GOT3 (cell line): ENCODE measurements at places on chromosomes 6 and 20.

GRCh38 chr20:1490643-1491195, 501 bp downstream of the SIRPB2 start:
- DNase-seq, result no peak

- DNase-seq, result no peak
These were observed 529.8 kb downstream of the MAFB start for GRCh38 chr20:40159276-40159675.

DNA sequence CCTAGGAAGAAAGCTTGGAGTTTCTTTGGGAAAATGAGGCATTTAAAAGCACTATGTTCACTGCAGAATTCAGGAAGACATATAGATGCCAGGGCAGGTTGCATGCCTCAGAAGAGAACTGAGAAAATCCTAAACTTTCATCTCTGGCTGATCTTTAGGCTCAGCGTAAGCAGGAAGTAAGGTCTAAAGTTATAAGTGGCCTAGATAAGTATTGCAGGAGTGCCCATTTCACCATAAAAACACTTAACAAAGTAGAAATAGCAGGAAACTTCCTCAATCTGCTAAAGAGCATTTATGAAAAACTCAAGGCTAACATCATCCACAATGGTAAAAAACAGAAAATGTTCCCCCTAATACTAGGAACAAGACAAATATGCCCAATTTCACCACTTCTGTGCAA, 320.3 kb downstream of the BMP2 start:
- no peak for DNase-seq

DNA sequence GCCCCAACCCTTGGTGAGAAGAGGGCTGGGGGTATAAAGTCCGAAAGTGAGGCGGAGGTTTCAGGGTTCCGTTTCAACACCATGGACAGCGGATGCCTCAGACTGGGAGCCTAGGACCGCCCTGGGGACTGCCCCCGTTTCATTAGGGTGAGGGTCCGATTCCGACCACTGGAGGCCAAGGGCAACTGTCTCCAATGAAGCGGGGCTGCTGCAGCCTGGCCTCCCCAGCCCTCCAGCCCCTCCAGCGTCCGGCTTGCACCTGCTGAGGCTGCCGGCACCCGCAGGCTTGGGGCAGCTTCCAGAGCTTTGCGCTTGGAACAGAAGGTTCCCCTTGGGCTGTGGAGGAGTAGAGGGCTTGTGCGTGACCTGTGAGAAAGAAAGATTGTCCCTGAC, 39.9 kb downstream of the YTHDF1 start:
- DNase-seq, result no peak

DNA sequence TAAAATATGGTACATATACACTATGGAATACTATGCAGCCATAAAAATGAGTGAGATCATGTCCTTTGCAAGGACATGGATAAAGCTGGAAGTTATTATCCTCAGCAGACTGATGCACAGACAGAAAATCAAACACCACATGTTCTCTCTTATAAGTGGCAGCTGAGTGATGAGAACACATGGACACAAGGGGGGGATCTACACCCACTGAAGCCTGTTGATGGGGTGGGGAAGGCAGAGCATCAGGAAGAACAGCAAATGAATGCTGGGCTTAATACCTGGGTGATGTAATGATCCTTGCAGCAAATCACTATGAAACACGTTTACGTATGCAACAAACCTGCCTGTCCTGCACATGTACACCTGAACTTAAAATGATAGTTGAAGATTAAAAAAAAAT, 71.3 kb downstream of the MANEA start:
- no peak for DNase-seq

GRCh38 chr6:156563714-156564113, 213.5 kb upstream of the ARID1B start:
- DNase-seq, result no peak

GRCh38 chr20:51513545-51513944, 29.0 kb downstream of the NFATC2 start:
- DNase-seq, result no peak

DNA sequence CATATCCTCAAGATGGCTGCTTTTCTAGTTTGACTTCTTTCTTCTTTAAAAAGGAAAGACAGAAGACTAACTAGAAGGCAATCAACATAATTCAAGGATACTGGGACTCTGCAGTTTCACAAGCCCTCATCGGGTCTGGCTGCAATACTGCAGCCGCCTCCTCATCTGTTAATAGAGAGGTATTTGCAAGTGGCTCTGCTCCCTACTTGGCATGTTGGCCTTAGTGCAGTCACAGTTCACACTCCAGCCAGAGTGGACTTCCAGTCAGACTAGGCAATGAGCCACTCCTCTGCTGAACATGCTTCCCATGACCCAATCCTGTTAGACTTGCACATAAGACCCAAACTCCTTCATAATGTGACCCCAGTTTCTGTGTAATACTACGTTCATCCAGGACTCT, 141.9 kb upstream of the ENPP5 start:
- no peak for DNase-seq

GRCh38 chr6:82216549-82216948, 31.0 kb downstream of the IBTK start:
- DNase-seq, result no peak

GRCh38 chr6:46921059-46921458, 679 bp downstream of the ADGRF5 start:
- DNase-seq, result no peak

DNA sequence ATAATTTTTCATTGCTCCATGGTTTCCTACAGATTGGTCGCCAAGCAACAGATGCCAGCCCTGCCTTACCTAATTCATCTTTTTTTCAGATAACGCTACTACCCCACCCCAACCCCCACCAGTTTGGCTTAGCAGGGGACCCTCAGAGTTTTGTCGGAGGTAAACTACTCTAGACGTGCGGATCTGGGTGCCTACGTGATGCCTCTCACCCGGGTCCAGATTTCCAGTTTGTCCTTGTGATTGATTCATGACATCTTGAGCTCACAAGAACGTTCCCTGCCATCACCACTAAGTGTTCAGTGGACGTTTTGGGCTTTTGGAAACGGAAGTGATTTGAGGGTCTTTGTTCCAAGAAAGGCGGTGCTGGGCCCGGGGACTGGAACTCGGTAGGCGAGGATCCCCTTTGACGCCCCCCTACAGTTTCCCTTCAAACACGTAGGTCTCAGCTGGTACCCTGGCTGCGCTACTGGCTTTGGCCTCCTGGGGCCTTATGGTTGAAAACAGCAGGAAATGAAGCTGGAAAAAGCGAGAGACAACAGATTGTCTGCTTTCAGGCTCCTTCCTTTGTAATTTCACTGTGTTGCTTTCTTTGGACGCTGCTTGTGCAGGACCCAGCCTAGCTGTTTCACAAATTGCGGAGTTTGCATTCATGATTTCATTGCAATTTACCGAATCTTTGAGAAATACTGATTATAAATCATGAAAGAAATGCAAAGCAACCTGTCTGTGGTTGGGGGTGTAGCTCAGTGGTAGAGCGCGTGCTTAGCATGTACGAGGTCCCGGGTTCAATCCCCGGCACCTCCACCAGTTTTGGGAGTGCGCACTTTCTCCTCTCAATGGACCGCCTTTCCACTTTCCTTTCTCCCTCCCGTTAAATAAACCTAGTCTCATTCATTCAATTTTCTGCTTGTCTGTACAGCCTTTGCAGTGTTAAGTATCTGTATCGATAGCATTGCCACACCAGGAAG, 81.0 kb downstream of the GPX5 start:
- no peak for DNase-seq

DNA sequence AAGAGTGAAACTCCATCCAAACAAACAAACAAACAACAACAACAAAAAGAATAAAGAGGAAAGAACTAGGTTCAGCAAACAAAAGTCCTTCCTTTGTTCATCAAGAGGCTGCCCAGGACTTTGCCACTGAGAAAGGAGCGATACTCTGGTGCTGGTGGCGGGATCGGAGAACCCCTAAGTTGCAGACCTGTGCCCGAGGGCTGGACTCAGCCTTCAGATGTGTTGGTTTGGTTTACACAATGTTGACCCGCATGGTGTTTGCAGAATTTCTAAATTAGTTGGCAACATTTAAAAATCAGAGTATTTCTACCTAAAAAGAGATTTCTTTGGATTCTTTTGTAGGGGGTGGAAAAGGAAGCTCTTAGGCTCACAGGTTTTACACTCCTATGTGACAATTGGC, 42.5 kb downstream of the TRAM2 start:
- DNase-seq, result no peak

GRCh38 chr6:164216368-164216767, 801.9 kb downstream of the QKI start:
- no peak for DNase-seq

- DNase-seq, result no peak
These were observed 603.7 kb downstream of the TENT5A start for GRCh38 chr6:81148751-81149150.

GRCh38 chr6:44003345-44004061, 123.7 kb downstream of the MRPL14 start:
- no peak for DNase-seq

GRCh38 chr6:117908246-117909068, 1.4 kb downstream of the SLC35F1 start:
- DNase-seq, result no peak

- DNase-seq, result no peak
These were observed 32.2 kb downstream of the RREB1 start for GRCh38 chr6:7139835-7140470.

DNA sequence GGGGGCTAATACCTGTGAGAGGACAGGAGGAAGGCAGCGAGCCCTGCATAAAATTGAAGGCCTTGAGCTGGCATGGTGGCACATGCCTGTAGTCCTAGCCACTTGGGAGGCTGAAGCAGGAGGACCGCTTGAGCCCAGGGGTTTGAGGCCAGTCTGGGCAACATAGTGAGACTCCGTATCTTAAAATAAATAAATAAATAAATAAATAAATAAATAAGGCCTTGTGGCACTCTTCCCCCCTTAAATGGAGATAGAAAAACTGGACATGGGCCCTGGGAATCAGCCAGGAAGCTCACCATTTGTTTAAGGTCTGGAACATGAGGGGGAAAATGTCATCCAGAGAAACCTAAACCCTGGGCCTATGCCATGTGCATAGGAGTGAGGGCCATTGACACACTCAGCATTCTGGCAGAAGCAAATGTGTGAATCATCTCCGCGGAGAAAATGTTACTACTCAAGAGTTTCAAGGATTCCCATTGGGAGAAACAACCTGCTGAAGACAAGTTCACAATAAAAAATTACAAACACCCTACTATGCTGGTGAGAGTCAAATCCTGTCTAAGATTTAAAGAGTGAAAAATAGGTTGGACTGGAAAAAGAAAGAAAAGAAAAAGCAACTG, 51.9 kb upstream of the UBR2 start:
- no peak for DNase-seq

DNA sequence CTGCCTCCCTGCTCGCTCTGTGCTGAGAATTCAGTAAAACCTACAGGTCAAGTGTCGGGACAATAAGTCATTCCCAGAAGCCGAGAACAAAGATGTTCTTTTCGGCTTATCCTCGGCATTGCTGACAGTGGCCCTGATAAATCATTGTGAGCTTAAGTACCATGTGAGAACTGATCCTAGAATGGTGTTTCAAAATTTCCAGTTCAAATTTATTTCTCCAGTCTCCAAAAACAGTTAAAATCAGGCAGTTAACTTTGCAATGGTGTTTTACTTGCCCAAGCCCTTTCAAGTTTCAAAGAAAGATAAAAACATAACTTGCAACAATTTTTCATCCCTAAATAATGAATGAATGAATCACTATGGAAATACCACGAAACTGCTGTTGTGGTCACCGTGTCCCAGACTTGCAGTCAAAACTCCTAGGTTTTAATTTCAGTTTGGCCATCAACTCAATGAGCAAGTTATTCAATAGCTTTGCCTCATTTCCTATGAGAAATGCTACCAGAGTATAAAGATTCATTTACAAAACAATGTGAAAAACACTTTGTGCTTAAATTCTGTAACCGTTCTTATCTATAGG, 4.3 kb downstream of the ATP5F1E start:
- no peak for DNase-seq

DNA sequence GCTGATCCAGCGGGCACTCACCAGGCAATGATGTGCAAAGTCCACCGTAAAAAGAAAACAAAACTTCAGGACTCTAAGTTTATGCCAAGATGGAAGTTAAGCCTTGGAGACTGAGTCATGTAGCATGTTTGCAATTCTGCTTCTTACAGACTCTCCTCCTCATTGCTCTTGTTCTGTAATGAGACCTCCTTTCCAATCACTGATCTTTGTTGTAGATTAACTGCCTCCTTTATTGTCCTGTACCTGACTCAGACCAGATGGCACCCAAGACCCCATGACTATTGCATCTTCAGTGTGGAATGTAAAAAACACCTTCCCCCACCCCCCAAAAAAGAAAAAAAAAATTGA, 11.2 kb downstream of the NEU1 start:
- DNase-seq, result no peak

DNA sequence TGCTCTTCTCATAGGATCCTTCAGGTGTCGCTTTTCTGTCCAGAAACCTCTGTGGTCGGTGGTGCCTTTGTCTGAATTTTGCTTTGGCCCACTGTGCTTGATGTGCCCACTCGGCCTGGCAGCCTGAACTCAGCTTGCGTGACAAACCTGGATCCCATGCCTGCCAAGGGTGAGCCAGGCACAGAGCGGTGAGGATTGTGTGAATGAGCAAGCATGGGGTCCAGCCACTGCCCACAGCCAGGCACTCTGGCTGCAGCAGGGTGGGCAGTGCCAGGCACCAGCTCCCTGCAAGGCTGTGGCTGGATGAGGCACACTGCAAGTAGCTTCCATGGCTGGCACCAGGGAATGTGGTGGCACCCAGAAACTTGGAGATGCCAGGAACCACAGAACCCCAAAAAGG, 110.3 kb downstream of the THEMIS start:
- DNase-seq, result no peak

- no peak for DNase-seq
These were observed 15.8 kb upstream of the PLCB1 start for GRCh38 chr20:8116067-8116811.

- no peak for DNase-seq
These were observed 35.9 kb downstream of the PLG start for GRCh38 chr6:160737934-160738333.

- DNase-seq, result no peak
These were observed 14.8 kb downstream of the FAXC start for GRCh38 chr6:99334526-99335127.

DNA sequence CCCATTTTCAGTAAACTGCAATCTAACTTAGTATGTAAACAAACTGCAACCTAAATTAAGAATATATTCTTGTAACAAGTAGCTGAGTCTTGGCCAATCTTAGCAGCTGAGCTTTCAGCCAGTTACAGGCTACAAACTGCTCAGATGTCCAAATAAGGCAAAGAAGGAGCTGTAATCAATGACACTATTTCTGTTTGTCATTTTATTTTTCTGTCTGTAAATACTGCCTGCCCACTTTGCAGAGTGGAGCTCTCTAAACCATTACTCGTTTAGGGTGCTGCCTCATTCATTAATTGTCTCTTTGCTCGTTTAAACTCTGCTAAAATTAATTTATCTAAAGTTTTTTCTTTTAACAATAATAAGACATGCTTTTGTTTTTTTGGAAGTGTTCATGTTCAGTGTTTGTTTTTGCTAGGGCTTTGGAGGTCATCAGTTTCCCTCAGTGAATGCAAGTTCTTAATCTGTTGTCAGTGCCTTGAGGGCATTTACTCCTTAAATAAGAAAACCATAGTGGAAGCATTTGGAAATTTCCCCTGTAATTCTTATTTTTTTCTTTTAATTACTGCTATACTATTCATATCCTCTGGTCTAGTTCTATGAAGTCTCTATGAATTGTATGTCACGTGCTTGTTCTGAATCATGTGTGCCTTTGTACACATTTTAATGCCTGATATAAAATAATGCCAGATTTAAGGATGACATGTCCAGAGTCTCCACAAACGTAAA, 3.6 kb upstream of the PRL start:
- DNase-seq, result no peak
